Activated T-cell treated with anti-CD3 and anti-CD28 coated beads, Interleukin-2, amount 50 U/mL, for 72 hours (primary cell): ENCODE measurements at places on chromosomes 5 and 9. TPM values are rescaled to one million over a fixed set of nuclear protein-coding genes. Genes with fewer than 3 reads are reported as not detected.

Gene SLC6A3
- total RNA-seq, result not detected

GRCh38 chr5:33843579-33843978, 48.2 kb downstream of the ADAMTS12 start:
- DNase-seq, result no peak

Gene IFNA2
- not detected for total RNA-seq

GRCh38 chr5:132203464-132203818, 24.2 kb downstream of the P4HA2 start:
- DNase-seq, result no peak

Gene GGTA1
- not detected for total RNA-seq

Gene PCDHB7
- not detected for total RNA-seq

- peak; percentile 6 for DNase-seq
These were observed 97.4 kb upstream of the TRIM32 start for GRCh38 chr9:116589392-116590354.

Gene UAP1L1
- total RNA-seq, result 14.3 TPM

DNA sequence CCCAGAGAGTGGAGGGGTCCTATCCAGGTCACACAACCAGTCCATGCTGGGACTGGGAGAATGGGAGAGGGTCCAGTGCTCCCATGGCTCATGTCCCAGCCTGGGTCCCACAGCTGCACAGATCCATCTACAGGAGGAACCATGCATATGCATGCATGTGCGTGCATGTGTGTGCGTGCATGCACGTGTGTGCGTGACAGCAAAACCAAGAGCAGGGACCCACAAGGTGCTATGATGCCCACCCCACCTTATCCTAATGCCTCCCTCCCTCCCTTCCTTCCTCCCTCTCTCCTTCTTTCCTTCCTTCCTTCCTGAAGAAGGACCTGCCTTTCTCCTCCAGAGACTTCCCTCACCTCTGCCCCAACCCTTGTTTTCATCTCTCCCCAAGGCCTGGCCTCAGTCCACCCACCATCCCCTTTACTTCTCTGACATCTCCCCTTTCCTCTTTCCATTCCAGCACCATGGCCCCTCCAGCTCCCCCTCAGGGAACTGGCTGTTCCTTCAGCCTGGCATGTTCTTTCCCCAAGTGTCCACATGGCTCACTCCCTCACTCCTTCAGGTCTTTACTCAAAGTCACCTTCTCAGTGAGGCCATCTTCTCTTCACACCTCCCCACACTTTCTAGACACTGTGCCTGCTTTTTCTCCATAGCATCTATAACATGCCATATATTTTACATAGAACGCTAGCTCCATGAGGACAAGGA, 21.8 kb downstream of the AQP7 start:
- DNase-seq, result no peak
